ENCODE measurements at places on chromosomes 2 and 18.

- no peak for DNase-seq
Observed at GRCh38 chr2:169964740-169965139, 137.5 kb downstream of the UBR3 start.

DNA sequence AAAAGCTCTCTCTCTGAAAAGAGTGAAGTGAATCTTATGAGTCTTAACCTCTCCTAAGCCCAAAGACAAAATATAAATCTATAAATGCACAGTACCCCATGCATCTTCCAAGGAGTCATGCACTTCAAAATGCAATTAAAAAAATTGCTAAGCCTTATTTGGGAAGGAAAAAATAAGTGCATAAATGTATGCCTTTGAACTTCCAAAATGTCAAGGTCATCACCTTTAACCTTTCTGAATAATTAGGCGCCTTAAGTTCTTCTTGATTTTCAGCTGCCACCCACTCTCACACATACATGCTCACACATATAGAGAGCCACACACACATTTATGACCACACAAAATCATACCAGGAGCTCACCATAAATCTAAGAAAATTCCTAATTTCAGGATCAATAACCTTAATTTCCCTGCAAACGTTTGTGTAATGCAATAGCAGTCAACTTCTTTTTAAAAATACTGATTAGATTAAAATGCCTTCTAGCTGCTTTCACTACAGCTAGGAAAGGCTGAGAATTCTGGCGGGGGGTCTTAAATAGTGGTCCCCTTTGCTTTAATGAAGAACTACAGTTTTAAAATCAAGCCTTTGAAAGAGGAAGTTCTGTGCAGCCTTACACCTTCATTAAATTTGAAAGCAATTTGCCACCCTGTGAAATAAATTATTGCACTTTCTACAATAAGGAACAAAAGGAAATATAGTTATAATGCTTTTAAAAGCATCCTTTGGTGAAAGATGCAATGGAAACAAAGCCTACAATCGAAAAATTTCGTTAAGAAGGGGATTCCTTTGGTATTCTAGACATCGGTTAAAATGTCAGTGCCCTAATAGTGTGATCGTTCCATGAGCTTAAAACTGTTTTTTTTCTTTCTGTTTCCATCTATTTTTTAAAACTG, 3.6 kb downstream of the HOXD11 start:
- DNase-seq: no peak

DNA sequence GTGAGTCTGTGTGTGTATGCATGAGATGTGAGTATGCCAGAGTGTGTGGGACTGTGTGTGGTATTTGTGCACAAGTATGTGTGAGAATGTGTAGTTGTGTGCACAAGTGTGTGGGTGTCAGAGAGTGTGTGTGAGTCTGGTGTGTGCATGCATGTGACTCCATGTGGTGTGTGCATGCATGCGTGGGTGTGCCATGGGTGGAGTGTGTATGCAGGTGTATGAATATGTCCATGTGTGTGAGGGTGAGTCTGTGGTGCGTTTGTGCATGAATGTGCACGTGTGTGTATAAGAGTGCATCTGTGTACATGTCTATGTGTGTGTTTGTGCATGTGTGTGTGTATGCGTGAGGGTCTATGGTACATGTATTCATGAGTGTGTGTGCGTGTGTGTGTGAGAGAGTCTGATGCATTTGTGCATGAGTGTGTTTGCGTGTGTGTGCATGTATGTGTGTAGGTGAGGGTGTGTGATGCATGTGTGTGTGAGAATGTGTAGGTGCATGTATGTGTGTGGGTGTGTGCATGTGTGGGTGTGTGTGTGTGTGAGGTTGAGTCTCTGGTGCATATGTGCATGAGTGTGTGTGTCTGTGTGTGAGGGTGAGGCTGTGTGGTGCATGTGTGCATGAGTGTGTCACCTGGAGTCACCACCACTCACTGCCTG, 226.8 kb downstream of the LDLRAD4 start:
- no peak for DNase-seq

DNA sequence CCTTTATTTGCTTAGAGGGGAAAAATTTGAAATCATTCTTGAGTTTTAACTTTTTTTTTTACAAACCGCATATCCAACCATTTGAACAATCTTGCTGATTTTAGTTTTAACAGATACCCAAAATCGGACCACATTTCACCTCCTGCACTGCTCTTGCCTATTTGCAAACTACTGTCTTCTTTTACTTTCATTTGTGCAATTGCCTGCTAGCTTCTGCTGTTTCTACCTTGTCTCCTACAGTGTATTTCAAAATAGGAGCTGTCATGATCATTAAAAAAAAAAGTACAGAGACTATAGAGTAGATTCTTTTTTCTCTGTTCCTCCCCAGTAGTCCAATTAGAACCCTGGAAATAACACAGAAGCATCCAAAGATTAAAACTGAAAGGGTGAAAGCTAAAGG, 1081.2 kb downstream of the SOCS6 start:
- DNase-seq: no peak

DNA sequence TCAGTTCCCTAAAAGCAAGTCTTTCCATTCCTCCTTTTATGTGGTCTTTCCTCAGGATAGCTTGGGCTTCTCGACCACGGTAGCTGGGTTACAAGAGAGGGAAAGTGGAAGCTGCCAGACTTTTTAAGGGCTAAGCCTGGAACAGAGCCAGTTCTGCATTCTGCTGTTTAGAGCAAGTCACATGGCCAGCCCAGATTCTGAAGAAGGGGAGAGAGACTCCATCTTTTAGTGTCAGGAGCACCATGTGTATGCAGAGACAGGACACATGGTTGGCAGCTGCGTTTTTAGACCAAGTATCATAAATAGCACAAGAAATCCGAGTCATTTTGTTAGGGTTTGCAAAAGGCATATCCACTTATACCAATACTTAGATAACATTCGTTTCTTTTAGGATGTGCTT, 4.7 kb downstream of the HMSD start:
- no peak for DNase-seq

- DNase-seq: no peak
Observed at GRCh38 chr2:171550613-171551012, 28.3 kb downstream of the CYBRD1 start.

- DNase-seq: no peak
Observed at GRCh38 chr18:25459814-25460213, 107.8 kb upstream of the ZNF521 start.

DNA sequence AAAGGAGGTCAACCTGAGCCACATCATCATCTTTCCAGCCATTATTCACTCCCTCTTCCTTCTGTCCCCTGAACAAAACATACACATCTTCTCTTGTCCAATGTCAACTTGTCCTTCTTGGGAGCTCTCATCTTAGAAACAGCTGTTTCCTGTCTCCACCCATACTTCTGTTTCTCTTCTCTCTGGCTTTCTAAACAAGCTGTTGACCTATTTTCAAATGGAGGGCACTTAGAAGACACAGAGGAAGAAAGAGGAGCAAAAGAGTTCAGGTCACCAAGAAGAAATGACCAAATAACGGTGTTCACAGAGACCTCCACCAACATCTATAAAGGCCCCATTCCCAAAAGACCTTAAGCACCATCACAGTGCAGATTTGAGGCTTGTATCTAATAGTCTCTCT, 355.9 kb upstream of the HNRNPA3 start:
- DNase-seq: no peak

GRCh38 chr2:153072077-153072476, 353.7 kb downstream of the ARL6IP6 start:
- no peak for DNase-seq

All from right atrium auricular region (tissue), 2 donors.